CD4-positive, alpha-beta T cell treated with Interleukin-1 beta for 1 hour (primary cell): ENCODE measurements at places on chromosomes 4 and X.

DNA sequence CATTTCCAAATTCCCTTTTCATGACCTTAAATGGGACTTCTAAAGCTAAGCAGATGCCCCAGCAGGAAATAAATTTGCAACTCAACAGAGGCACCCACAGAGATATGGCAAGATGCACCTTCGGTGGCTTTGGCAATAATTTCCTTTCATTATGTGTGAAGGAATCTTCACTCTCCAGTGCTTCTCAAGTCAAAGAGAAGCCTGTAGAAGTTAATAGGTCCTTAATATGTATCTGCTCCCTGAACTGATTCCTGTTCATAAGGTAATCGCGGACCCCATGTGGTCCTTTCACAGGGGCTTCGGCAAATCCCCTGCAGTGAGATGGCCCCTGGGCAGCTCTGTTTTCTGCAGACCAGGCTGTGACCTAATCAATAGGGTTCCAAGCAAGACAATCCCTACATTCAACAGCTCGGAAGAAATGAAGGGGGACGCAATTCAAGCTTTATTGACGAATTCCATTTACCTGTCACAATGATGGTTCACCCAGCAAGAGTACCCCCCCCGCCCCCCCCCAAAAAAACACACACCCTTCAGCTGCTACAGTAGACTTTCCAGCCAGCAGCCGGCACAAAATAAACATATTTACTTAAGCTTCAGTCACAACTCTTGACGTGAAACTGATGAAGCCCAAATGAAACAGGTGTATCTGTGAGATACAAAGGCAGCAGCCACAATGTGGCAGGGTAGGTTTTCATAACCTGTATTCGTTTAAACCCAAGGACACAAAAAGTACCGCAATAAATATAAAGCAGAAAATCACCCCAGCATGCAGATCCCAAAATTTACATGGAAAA lies 35.3 kb downstream of the FAT1 start:
- no peak for DNase-seq

- DNase-seq: no peak
Measured at GRCh38 chrX:10831716-10832502, 211.5 kb upstream of the MID1 start.

DNA sequence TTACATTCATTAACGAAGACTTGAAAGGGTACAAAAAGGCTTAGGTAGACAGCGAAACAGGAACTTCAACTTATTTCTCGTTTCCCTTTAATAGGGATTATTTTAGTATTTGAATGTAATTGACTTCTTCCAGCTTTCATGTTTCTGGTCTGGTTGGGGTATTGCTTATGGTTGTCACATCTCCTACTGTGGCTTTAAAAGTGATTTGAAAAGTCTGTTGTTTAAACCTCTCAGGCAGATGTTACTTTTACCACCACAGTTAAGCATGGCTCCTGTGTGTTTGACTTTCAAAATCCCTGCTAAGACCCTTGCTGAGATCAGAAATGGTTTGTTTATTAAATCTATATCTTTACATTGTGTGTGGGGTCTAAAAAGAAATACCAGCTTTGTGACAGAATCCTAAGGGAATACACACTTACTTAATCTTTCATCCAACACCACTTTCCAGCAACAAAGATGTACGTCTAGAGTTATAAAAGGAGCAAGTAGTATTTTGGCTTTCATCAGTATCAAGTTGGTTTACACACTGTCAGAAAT lies 661.2 kb downstream of the FAT4 start:
- DNase-seq: no peak

GRCh38 chr4:146567396-146567795 lies 45.7 kb upstream of the SLC10A7 start:
- no peak for DNase-seq

DNA sequence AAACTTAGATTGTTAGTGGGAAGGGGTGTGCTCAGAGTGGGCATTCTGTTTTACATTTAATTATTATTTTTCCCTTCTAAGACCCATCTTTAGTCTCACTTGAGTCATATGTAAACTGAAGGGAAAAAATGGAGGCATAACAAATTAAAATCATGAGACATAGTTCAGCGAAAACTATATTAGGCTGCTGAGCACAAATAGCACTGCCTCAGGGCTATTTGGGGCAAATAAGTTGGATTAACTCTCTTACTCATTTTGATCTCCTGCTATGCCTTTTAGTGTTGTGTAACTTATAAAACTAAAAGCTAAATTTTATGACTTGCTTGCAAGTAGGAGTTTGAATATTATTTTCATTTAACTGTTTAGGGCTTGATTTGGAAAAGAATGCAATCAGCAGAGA lies 1329.2 kb upstream of the PCDH7 start:
- DNase-seq: no peak

GRCh38 chr4:88251924-88252323 lies 32.4 kb downstream of the PPM1K start:
- no peak for DNase-seq

DNA sequence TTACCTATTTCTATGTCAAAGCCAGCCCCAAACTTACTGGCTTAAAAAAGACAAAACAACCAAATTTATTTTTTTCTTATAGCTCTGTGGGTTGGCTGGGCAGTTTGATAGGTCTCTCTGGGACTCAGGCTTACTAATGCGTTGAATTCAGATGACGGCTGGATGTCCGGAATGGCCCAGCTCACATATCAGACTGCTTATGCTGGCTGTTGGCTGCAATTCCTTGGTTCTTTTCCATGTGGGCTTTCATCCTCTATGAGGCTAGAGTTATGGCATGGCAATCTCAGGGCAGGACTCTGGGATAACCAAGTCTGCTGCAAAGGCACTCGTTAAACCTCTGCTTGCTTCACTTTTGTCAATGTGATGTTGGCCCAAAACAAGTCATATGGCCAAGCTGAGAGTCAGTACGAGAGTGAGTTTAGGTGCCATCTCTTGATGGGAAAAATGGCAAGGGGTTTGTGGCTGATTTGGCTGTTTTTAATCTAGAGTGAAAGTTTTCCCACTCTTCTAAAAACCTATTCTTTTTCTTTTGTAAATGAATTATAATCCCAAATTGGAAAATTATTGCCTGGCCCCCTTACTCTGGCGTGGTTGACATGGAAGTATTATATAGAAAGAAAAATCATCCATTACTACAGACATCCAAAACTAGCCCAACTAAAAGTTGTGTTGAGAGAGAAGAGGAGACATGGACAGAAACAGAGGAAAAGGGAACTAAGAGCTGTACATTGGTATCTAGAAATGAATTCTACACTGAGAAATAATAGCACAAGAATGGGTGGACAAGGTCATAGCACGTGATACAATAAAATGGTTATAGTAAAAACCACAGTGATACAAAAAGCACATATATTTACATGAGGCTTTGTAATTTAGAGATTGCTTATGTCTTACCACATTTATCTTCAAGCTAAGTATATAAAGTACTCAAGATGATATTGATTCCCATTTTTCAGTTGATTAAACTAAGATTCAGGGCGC lies 6.6 kb downstream of the PRIMPOL start:
- DNase-seq: no peak

DNA sequence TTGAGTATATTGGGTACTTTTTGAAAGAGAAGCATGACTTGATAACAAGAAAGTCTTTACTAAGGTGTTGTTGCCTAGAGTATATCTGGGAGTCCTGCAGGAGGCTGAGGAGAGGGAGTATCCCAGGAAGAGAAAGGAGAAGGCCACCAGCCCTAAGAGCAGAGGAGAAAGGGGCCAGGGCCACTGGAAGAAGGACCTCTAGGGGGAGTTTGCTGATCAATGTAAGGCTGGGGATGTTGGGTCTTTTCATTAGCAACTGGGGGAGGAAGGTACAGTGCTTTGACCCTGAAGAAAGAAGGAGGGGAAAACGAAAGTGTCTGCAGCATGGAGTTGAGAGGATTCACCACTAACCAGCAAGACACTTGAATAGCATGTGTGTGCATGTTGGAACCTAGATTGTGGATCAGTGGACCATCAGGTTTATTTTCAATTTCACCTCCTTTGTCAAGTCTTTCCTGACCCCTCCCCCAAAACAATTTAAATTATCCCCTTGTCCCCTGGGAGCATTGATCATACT lies 4.5 kb downstream of the SMIM9 start:
- no peak for DNase-seq

DNA sequence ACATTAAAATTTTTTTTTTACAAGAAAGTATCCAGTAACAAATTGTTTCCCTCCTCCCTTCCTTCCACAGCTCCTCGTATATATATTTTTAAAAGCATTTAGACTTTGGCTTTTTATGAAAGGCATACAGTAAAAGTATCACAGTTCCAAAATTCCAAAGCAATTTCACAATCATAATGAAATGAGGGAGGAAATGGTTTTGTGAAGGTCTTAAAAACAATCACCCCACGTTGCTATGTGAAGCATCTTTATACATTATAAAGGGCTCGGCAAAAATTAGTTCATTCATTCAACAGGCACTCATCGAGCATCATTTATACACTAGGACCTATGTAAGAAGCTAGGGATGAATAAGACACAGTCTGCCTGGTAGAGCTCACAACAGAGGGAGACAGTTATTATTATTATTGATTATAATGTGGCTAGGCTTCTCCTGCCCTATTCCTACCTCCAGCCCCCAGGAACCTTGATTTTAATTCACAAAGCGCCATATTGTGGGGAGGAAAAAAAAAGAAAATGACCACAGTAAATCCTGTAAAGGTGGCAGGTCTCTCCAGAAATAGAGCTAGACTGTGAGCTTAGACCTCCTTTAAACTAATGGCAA lies 239.9 kb downstream of the MAML3 start:
- no peak for DNase-seq

DNA sequence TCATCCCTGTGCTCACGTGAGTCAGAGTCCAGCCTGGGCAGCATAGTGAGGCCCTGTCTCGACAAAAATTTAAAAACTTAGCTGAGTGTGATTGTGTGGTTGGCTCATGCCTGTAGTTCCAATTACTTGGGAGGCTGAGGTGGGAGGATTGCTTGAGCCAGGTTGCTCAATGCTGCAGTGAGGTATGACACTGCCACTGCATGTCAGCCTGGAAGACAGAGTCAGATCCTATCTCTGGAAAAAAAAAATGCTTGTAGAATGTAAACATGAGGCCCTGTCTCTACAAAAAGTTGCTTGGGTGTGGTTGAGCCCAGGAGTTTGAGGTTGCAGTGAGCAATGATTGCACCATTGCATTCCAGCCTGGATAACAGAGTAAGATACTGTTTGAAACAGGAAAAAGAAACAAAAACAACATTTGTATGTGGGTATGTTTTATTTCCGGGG lies 11.3 kb upstream of the YTHDC1 start:
- no peak for DNase-seq

GRCh38 chrX:20471483-20471882 lies 204.8 kb upstream of the RPS6KA3 start:
- DNase-seq: no peak
